SW 1271 (cell line): ENCODE measurements at places on chromosomes 1 and 21.

GRCh38 chr1:162329826-162330225 is 46.8 kb downstream of the SPATA46 start:
- no peak for DNase-seq

DNA sequence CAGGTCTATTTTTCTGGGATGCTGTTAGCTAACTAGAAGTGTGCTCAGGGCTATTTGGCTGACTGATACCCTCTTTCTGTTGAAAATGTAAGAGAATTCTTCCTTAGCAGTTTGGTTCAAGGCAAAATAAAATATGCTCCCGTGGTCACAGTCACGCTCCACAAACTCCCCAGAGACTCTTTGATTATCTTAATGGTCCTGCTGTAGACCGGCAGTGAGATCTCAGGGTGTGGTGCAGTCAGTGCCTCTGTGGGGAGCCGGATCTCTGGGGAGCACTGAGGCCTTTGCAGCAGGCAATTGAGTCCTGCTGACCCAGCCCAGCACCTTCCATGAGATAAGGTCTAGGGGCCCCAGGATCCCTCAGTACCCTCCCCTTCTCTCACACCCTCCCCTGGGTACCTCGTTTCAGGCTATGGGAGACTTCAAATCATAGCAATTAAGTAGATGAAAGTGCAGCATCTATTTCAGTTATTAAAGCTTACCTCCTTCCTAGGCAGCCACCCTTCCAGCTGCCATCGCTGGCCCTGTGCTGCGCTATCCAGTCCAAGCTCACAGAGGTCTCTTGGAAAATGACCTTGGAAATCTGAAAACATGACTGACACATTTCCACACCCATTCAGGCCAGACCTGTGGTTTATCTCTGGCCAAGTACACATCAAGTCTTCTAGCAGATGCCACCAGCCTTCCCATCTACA is 98.1 kb downstream of the SEC16B start:
- no peak for DNase-seq

- DNase-seq, result no peak
Observed at GRCh38 chr1:245926888-245927287, 580.2 kb downstream of the SMYD3 start.

DNA sequence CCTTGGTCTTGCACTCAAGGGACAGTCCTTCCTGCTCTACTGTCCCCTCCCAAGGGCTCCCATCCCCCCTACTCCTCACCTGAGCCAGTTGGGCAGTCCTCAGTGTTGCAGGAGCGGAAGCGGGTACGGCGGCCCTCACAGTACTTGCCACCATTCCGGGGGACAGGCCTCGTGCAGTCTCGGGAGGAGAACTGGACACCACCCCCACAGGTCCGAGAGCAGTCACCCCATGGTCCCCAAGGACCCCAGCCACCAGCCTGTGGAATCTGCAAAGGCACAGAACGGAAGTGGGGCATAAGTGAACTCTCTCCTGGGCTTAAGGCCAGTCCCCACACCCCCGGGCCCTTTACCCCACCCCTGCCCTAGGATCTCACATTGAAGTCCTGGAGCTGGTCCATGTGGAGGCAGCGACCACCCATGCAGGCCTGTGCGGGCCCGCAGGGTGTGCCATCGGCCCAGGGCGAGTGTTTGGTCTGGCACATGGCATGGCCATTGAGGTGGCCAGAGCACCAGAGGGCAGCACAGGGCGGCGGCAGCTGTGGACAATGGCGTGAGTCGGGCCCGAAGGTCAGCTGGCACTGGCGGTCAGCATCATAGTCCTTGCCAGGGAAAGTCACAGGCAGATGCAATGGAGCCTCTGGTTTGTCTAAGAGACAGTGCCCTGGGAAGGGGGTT is 5.2 kb downstream of the ADAMTS4 start:
- DNase-seq, result no peak

- no peak for DNase-seq
Observed at GRCh38 chr1:98733782-98734112, 72.2 kb downstream of the SNX7 start.

DNA sequence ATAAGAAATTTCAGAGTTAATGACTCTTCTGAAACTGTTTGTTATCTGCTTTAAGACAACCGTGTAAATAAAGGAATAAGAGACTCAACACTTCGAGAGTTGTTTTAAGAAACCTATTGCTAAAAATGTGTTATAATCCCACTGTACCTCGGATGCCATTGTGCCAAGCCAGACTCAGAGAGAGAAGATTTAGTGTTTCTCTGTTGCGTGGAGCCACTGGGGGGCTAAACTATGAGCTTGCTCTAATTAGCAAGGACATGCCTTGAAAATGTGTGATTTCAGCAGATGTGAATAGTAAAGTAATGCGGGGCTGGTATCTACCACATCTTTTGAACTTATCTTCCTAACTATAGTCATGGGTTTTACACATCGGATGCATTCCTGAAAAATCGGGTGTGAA is 56.2 kb upstream of the TARBP1 start:
- DNase-seq, result no peak

DNA sequence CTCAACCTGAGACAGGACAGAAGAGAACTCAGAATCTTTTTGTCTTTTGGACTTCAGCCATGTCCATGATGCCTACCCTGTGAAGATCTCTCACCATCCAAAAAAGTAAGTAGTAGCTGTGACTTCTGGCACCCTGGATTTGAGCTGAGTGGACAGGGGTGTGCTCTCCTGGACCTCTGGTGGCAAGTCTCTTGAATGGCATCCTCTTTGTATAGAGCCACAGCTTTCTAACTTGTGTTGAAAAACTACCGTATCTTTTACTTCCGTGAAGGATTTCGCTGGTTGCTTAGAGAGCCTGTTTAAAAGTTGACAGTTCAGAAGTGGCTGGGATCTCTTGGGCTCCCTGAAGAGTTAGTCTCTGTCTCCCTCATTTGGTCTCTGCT is 1.8 kb downstream of the MFN2 start:
- no peak for DNase-seq

DNA sequence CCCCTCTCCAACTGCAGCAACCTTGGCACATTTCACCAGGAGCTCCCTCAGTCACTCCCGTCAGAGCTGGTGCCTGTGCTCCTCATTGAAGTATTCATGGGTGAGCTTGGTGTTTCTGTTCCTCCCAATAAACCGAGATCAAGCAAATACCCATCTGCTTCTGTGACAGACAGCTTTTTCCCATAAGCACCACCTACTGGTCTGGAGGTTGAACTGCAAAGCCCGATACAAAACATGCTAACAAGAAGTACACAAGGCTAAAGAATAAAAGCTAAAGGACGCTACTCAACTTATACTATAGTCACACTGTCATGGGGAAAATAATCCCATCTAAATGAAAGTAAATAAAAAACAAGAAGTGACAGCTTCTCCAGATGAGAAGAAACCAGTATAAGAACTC is 111.9 kb upstream of the C21orf91 start:
- no peak for DNase-seq
